ENCODE measurements at places on chromosomes 2 and 18.

DNA sequence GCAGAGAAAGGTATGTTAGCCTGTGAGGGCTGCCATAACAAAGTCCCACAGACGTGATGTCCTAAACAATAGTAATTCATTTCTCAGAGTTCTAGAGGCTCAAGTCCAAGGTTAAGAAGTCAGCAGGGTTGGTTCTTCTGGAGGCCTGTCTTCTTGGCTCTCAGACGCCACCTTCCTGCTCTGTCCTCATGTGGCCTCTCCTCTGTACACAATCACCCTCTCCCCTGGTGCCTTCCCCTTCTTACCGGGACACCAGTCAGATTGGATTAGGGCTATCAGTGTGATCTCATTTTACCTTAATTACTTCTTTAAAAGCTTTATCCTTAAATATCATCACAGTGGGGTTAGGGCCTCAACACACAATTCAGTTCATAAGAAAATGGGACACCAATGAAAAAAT lies 860.5 kb downstream of the RNF144A start:
- no peak for DNase-seq

DNA sequence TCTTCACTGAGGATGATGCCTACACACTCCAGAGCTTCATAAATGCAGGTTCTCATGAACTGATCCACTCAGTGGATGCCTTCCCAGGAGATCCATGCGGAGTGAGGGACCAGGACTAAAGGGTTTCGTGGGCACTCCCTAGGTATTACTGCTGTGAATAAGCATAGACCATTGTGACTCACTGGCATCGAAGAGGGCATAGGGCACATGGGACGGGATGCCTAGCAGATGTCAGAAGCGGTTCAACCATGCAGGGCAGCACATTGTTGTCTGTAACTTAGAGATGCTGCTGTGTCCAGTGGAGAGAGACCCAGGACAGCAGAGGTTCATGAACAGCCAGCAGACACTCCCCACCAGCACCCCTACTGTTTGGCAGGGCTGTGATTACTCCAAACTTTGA lies 17.2 kb downstream of the GKN2 start:
- DNase-seq = no peak

DNA sequence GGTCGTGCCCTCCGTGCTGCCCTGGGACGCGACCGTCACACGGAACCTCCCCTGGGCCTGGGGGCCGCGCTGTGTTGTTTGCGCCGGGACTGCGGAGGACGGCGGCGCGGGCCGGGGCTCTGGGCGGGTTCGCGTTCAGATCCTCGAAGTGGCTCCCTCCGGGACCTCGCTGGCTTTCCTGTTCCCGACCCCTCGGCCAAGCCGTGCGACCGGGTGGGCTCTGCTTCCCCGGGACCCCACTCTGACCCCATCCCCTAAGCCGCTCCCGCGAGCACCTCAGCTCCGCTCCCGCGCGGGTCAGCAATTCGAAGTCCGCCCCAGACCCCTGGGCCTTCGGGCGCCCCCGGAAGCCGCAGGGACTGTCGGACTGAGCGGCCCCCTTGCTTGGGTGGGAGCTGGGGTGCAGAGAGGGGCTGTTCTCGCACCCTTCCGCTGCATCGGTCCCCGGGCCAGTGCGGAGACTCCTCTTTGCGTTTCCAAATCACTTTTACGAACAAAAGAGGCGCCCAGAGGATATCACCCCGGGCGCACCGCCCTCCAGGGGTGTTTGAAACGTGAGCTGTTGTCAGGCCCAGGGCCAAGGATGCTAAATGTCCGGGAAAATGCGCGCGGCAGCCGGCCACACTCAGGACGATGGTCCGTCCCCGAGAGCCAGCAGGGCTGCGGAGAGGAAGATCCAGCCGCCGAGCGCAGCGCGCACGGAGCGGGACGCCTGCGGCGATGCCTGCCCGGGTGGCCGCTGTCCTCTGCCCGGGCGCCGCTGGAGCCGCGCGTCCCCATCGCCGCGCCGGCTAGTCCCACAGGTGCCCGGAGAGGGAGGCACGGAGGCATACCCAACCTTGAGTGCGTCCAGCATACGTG lies 73.5 kb downstream of the ZCCHC2 start:
- DNase-seq = no peak

DNA sequence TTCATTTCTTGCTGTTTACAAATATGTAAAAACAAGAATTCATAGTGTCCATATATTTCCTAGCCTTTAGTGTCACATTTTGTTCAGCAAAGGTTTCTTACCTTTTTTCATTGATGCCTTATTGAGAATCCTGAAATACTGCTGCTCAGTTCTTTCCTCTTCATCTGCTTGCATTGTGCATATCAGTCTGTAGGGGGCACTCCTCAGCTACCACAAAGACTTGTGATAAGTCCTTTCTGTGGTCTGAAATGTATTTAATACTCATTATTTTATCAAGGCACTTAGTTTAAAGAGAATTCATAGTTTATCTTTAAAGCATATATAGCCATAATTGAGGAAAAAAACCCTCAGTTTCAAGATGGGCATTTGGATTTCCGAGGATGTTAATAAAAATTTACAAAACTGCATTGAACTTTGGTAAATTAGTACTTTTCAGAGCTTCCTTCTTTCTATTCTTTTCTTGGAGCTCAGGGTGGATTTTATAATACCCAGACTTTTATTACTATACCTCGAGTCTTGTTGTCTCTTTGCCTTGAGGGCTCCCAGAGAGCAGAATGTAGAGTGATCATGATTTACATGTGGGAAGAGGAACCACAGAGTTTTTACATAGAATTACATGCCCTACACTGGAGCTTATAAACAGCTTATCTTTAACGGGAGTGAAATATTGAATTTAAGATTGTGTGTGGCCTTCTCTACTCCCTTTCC lies 570.1 kb downstream of the PLCL1 start:
- peak; percentile 6 for DNase-seq

GRCh38 chr18:79118797-79119196 lies 49.6 kb downstream of the ATP9B start:
- DNase-seq = no peak

GRCh38 chr2:33214436-33214835 lies 262.0 kb upstream of the RASGRP3 start:
- DNase-seq = no peak

- no peak for DNase-seq
Measured at GRCh38 chr2:105849431-105850179, 104.9 kb downstream of the NCK2 start.

DNA sequence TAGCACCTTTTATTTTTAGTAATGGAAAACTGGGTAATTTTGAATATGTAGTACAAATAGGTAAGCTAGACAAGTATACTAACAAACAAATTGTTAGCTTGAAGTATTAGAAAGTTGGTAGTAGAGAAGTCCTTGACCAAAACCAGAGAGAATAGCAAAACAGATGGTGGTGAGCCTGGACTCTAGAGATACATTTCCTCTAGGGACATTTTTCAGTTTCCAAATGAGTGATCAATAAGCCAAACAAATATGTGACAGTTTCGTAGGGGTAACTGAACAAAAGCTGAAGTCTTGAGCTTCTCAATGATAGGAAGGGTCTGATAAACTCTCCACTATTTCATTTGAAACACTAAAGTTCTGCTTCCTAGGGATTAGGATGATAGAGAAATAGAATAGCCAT lies 692.0 kb upstream of the FAM98A start:
- no peak for DNase-seq

GRCh38 chr2:129062146-129062912 lies 743.7 kb upstream of the HS6ST1 start:
- DNase-seq = no peak

- no peak for DNase-seq
Measured at GRCh38 chr18:44957461-44957860, 276.8 kb downstream of the SETBP1 start.

- no peak for DNase-seq
Measured at GRCh38 chr2:29253-29652, 17.1 kb downstream of the FAM110C start.

DNA sequence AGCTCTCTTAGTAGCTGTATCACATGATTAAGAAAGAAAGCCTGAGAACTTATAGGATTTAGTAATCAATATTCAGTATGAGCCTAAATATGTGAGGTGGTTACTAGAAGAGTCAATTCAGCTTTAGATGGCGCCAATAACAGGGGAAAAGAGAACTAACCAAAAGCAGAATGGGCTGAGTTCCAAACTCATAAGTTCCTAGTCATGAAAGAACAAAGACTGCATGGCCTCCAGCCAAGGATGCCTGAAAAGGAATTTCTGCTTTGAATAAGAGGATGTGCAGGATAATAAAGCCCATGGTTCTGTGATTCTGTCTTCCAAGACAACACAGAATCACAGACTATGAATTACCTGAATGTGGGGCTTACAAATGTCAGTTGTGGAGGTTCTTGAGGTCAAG lies 196.5 kb downstream of the SATB2 start:
- peak; percentile 25 for DNase-seq

DNA sequence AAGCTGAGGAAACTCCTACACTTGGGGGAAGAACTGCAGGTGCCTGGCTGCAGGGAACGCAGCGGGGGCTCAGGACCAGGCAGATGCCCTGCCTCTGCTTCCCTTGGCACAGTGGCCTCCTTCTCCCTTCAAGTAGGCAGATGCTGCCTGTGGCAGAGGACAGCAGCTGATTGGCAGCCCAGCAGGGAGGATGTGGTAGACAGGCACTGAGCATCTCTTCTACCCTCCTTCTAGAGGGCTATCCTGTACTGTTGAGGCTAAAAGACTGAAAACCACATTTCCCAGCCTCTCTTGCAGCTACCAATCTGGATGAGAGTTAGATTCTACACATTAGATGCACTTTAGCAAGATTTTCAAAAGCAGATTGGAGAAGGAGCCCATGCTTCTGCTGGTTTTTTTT lies 105.7 kb downstream of the MSH2 start:
- DNase-seq = no peak

GRCh38 chr2:108092886-108093285 lies 106.6 kb downstream of the SLC5A7 start:
- DNase-seq = no peak

GRCh38 chr2:55961318-55961911 lies 37.8 kb upstream of the EFEMP1 start:
- peak; percentile 63 for DNase-seq

DNA sequence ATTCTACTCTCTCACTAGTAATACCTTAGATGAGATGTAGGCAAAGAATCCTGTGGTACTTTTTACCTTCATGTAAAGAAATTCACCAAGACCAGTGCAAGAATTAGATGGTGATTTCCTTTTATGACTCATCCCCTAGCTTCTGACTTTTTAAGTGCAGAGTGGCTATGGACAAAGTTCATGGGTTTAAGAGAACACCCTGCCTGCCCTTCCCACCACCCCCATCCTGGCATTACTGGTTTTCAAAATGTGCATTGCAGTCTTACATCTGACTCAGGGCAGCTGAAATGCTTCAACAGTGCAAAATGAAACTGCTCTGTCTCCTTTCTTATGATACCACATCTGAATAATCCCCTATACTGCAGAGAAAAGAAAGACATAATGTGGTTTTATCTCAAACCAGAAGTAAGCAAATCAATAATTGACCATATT lies 22.6 kb downstream of the MAIP1 start:
- DNase-seq = no peak

DNA sequence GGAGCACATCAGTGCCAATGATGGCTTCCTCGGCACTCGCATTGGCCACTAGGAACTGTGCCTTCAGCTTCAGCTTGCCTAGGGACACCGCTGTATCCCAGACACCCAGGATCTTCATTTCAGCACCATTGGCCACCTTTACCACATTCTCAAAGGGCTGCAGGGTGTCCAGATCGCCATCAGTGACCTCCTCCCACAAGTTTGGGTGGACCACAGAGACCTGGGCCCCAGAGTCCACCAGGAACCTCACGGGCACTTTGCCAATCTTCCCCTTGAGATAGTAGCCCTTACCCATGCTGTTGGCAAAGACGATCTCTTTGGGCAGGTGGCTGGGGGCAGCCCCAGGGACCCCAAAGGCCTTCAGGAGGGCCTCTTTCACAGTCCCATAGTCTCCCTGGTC lies 610 bp downstream of the ASPRV1 start:
- DNase-seq = no peak

DNA sequence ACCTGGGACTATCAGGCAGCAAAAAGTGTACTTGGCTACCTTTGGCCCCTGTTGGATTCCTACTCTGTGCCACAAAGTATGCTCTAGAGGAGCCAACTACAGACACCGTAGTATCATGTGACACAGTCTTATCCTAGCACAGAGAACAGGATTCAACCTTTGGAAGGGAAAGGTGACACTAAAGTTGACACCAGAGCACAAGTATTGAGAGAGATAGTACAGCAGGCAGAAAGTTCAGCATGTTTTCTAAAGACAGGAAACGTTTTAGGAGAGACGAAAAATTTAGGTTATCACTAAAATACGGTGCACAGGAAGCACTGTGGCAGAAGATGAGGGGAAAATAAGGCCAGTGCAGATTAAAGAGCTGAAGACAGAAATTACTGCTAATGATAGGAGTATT lies 18.6 kb downstream of the SMAD2 start:
- no peak for DNase-seq

DNA sequence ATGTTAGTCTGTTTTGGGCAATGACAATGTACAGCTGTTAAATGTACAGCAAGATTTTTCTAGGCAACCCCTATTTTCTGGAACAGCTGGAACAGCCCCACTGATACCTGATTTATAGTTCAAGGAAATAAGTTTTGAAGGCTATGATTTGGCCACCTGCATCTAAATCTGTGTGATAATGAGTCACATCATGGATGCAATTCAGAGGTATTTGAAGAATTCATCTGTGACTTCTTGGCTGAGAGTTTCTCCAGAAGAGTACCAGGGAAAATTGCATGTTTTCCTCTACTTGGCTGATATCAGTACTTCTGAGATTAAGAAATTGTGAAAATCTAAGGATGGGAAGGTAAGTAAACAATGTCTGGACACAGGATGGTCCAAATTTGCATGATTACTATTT lies 40.7 kb upstream of the NT5C1B start:
- no peak for DNase-seq

GRCh38 chr2:204533629-204534370 lies 11.5 kb upstream of the PARD3B start:
- DNase-seq = no peak

GRCh38 chr2:204842661-204843485 lies 297.6 kb downstream of the PARD3B start:
- peak; percentile 56 for DNase-seq

DNA sequence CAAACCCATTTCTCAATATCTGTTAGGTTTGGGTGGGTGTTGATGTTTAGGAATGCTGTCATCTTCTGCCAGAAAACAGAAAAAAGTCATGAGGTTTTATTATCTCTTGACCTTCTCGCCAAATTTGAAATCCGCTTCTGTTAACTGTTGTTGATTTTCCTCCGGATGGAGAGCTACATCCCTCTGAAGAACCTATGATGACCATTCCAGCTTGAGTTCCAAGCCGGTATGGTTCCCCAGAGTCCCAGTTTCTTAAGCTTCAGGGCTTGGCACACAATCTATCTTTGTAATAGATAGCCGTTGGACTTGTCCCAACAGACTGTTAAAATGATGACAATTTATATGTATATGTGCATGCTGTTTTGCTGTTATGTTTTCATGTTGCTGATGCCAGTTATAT lies 1201.0 kb downstream of the LRP1B start:
- DNase-seq = no peak

- DNase-seq = no peak
Measured at GRCh38 chr2:39851651-39852110, 72.6 kb upstream of the THUMPD2 start.

DNA sequence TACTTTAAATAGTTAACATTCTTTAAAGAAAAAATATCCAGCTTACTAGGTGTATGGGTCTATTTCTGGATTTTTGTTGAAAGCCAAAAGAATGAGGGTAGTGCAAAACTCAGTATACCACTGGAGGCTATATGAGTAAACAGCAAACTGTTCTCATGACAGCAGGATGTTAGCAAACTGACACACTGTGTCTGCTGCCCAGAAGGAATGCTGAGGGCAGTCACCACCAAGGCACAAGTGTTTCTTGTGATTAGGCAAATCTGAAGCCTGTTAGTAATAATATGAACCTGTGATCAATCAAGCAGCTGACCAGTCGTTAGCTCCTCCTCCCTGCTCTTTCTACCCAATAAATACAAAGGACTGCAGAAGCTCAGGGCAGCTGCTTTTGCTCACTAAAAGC lies 50.5 kb upstream of the SULT1C3 start:
- no peak for DNase-seq

All from head of caudate nucleus (tissue), 42 donors.